ENCODE measurements at places on chromosomes 13 and 19.

DNA sequence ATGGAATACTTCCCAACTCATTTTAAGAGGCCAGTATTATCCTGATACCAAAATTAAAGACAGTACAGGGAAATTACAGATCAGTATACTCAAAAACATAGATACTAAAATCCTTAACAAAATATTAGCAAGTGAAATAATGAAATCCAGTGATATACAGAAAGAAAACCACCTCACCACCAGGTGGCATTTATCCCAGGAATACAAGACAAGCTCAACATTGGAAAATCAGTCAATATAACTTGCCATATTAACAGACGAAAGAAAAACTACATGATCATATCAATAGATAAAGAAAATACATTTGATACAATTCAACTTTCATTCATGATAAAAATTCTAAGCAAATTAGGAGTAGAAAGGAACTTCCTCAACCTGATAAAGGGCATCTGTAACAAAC lies 6.7 kb upstream of the GNA15 start:
- no peak for DNase-seq

DNA sequence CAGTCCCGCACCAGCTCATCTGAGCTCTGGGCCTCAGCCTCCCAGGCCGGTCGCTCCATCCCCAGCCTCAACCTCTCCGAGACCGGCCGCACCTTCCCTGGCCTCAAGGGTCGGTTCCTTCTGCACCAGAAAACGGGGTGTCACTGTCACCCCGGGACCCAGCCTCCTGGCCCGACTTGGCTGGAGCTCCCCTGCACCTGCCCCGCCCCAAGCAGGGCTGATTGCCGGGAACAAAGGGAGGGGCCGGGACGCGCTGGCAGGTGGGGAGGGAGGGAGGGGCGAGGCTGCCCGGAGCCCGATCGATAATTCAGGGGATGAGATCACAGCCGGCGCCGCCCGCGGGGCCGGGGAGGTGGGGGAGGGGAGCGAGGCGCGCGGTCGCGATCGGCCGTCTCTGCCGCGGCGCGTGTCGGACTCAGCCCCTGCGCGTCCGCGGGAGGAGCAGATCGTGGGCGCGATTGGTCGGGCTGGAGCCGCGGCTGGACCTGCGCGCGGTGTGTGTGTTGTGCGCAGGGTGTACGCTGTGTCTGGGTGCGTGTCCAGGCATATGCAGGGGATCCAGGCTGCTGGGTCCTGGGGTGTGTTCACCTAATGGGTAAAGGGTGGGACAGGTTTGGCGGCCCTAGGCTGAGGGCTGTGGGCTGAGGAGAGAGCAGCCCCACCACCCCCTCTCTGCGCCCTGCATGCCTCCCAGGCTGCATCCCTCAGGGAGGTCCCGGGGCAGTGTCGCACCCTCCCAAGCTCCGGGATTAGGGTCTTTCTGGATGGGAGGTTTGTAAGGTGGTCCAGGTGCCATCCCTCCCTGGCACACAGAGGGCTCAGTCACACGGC lies 1.1 kb upstream of the SHC2 start:
- no peak for DNase-seq

GRCh38 chr13:77328819-77329132 lies 1.9 kb upstream of the MYCBP2 start:
- no peak for DNase-seq

DNA sequence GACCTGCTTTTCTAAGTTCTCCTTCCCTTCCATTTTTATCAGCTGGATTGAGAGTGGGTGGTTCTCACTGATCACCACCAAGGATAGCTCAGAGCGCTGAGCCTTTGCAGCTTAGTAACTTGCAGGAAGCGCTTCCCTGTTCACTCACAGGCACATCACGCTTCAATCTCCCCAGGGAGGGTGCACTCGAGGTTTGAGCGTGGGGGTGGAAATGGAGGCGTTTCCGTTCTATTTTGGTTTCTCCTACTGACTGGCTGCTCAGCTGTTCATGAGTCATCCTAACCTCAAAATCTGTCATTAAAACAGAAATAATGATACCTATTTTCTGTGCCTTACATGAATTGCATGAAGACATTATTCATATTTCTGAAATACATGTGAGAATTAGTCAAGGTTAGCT lies 292.1 kb downstream of the SPRY2 start:
- peak; percentile 88 for DNase-seq

GRCh38 chr19:14972676-14973075 lies 7.0 kb downstream of the SLC1A6 start:
- DNase-seq = no peak

DNA sequence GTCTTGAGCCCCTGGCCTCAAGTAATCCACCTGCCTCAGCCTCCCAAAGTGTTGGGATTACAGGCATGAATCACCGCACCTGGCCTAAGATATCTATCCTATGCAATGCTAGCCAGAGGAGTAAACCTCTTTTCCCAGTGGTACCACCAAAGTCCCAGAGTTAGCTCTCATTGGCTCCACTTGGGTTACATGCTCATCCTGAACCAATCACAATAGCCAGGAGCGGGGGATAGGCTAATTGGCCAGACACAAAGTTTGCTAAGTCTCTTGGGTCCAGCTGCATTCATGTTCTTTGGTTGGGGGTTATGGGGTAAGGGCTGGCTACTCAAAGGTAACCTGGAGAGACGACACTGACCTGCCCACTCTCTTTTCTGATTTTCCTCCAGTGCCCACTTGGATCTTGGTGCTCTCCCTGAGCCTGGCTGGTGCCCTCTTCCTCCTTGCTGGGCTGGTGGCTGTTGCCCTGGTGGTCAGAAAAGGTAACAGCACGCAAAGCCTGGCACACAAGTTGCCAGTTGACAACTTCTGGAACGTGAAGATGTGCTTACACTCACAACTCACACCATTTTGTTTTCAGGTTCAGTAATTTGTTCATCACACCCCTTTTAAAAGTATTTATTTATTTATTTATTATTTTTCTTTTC lies 7.8 kb downstream of the C19orf38 start:
- no peak for DNase-seq

GRCh38 chr13:77510156-77510555 lies 25.4 kb upstream of the SCEL start:
- no peak for DNase-seq

- no peak for DNase-seq
Measured at GRCh38 chr13:44125943-44126469, 246.3 kb downstream of the LACC1 start.

DNA sequence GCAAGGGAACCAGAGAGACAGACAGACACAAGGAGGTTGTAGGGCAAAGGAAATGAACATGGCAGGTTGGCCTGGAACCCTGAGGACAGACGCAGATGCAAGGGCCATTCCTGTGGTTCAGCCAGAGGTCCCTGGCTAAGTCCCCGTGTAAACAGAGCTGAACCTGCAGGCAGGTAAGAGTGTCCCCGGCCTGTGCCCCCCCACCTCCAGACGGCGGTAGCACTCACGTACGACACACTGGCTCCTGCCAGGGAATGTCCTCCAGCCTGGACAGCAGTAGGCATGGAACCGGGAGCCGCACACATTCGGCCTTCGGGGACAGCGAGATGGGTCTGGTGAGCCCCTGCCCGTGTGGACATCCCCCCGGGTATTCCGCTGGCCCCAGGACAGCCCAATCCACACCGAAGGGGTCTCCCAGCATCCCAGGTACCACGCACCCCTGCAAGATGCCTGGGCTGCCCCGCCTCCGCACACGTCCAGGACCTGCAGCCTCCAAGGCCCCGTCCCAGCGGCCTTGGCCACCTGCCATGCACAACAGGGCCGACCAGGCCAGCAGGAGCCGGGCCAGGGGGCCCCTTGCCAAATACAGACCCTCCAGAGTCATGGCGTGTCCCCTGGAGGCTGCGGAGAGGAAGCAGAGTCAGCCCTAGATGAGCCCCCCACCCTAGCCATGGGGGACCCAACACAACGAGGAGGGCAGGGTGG lies 2.4 kb downstream of the FBN3 start:
- DNase-seq = no peak

- DNase-seq = no peak
Measured at GRCh38 chr19:5086725-5087439, 118.0 kb downstream of the KDM4B start.

- no peak for DNase-seq
Measured at GRCh38 chr19:15419413-15420025, 731 bp upstream of the AKAP8L start.

DNA sequence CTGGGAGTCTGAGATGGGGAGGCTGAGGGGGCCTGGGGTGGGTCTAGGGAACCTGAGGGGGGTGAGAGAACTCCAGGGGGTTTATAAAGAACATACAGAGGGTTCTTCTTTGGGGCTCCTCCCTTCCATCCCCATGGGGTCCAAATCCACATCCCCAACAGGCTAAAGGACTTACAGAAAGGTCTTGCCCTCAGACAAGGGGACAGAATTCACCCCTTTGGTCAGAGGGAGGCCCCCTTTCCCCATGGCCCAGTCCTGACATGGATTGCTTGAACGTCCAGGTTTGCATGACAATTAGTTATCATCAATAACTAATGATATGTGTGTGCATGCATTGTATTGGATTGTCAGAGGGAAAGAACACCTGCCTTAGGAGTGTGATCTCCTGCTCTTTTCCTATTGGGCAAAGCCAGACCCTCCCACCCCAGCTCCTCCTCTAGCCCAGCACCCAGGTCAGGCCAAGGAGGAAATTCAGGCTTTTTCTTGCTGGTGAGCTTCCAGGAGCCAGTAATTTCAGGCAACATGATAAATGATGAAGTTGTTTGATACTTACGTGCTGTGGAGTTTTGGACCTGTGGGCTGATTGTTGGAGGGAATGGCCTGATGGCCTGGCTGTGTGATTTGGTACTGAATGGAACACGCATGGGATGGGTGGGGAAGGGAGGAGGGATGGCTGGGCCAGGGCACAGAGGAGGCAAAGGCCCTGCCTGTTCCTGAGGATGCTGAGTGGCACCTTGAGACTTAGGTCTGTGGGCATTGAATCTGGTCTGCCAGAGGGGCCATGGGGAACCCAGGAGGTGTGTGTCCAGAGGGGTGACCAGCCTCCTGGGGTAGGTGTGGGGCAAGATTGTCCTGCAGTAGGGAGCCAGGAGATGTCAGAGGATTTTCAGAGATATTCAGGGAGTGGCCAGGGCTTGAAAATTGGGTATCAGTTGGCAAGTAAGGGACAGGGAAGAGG lies 1.1 kb downstream of the KLHL26 start:
- peak; percentile 18 for DNase-seq

- no peak for DNase-seq
Measured at GRCh38 chr19:52600639-52601024, 30.5 kb downstream of the ZNF701 start.

GRCh38 chr19:10499550-10500246 lies 3.5 kb downstream of the KEAP1 start:
- no peak for DNase-seq
